ENCODE measurements at places on chromosomes 5 and 9. TPM values are rescaled to one million over a fixed set of nuclear protein-coding genes. Genes with fewer than 3 reads are reported as not detected.

The FASTKD3 gene
- polyA plus RNA-seq, result 3.9 TPM

The CORO2A gene
- polyA plus RNA-seq, result 0.35 TPM

The KCNT1 gene
- not detected for polyA plus RNA-seq

The ADAMTS12 gene
- polyA plus RNA-seq, result not detected

The ANGPTL2 gene
- 15.5 TPM for polyA plus RNA-seq

The NR5A1 gene
- polyA plus RNA-seq, result not detected

The NRARP gene
- polyA plus RNA-seq, result 72.9 TPM

The SAPCD2 gene
- polyA plus RNA-seq, result 11.5 TPM

The QRFP gene
- not detected for polyA plus RNA-seq

The CYSTM1 gene
- polyA plus RNA-seq, result 41.5 TPM

The TMEFF1 gene
- 3.2 TPM for polyA plus RNA-seq

The PCDHA10 gene
- 0.11 TPM for polyA plus RNA-seq

The ECSCR gene
- polyA plus RNA-seq, result 1,188 TPM

The PHYKPL gene
- 71.7 TPM for polyA plus RNA-seq

The SOWAHA gene
- polyA plus RNA-seq, result not detected

The TMEM215 gene
- polyA plus RNA-seq, result not detected

All from endothelial cell of umbilical vein (primary cell).